Esophagus mucosa (tissue), 1 donor: ENCODE measurements at places on chromosomes 4 and X. TPM values are rescaled to one million over a fixed set of nuclear protein-coding genes. Genes with fewer than 3 reads are reported as not detected.

Gene SRPX2
- total RNA-seq = 18.9 TPM

Gene USP26
- not detected for total RNA-seq

Gene PNMA6A
- 0.12 TPM for total RNA-seq

Gene SPANXD
- not detected for total RNA-seq

DNA sequence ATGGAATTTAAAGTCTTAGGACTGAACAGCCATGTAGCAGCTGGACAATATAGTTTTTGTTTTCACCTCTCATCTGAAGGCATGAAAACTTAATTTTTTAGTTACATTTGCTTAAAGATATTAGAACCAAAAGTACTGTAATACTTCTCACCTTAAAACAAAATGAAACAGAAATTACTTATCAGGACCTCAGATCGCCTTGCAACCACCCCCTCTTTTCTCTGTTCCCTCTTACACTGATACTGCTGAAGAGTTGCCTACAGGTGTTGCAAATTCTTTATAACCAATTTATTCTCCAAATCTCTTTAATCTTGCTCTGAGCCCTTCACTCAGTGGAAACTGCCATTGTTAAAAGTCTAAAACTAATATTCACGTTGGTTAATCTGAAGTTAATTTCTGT lies 145.0 kb downstream of the SPCS3 start:
- no peak for ATAC-seq

GRCh38 chr4:60657041-60657440 lies 543.1 kb upstream of the ADGRL3 start:
- ATAC-seq = no peak

DNA sequence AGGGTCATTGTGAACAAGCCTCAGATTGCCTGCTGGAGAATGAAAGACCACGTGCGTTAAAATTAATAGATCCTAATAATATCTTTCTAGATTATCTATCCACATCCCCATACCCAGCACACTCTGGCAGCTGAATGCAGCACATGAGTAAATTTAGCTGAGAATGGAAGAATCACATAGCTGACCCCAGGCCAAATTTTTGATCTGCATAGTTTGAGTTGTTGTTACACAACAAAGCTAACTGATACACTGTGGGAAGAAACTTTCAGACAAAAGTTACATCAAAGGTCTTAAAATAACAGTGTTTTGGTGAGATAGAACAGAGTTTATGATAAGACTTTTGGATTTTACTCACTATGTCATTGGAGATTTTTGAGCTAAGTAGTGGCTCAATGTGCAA lies 72.4 kb upstream of the ANXA10 start:
- ATAC-seq = no peak

- no peak for ATAC-seq
These were observed 211.5 kb downstream of the BCOR start for GRCh38 chrX:39886282-39886681.

GRCh38 chr4:78481180-78481579 lies 70.4 kb upstream of the ANXA3 start:
- ATAC-seq = peak; percentile 11

- no peak for ATAC-seq
These were observed 137.4 kb downstream of the CEP135 start for GRCh38 chr4:56086073-56086541.

DNA sequence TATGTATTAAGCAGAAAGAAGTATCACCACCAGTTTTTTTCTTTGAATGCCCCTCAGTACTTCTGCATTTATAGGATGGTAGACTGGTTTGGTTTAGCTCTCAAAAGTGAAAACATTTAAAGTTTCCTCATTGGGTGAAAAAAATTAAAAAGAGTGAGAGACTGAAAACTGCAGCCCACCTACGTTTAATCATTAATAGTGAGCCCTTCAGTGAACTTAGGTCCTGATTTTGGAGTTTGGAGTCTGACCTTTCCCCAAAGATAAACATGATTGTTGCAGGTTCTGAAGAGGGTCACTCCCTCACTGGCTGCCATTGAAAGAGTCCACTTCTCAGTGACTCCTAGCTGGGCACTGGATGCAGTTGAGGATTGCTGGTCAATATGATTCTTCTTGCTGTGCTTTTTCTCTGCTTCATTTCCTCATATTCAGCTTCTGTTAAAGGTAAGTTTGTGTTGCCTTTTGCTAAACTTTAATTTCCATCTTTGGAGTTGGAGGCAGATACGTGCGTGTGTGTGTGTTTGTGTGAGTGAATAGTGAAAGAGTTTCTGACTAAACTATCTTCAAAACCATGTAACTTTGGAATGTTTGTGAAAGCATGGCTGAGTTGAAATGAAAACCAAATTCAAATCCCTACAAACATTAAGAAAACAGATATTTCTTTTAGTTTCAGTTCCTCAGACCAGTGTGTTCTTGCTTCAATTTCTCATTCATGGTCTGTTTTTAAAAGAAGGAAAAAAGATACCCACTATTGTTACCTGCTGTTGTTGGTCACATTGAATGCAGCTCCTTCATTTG lies at the start of gene MTTP:
Gene MTTP (plus strand): TSS at position 295 of the 795 bp plus-strand sequence. CDS start 86 bp downstream, at position 381.
- no peak for ATAC-seq

DNA sequence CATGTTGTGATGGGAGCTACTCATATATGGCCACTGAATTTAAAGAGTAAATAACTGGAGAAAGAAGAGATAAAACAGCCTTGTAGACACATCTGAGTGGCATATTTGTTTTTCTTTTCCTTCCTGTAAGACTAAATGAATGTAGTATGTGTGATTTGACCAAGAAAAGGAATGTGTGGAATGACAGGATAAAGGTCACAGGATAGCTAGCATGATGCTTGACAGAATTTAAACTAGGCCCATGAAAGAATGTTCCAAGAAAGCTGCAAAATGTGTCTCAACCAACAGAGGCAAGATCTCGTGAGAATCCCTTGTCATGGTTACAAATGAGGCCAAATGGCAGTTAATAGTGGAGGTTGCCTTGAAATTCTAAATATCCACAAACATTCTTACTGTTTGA lies 137.0 kb downstream of the KCNIP4 start:
- ATAC-seq = no peak

- ATAC-seq = peak; percentile 45
These were observed 19.9 kb downstream of the MAN2B2 start for GRCh38 chr4:6594826-6595355.

GRCh38 chr4:68658672-68659071 lies 11.8 kb downstream of the UGT2B15 start:
- ATAC-seq = no peak

DNA sequence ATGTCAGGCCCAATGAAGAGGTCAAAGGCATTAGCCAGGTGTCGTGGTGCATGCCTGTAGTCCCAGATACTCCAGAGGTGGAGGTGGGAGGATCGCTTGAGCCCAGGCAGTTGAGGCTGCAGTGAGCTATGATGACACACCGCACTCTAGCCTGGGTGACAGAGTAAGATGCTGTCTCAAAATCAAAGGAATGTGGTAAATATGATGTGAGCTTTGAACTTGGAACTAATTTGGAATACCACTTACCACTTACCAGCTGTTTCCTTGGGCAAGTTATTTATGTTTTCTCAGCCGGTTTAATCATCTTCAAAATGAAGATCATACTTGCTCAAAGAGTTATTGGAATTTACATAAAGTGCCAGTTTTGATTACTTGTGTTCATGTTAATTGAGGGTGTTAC lies 23.8 kb upstream of the SEPSECS start:
- no peak for ATAC-seq

DNA sequence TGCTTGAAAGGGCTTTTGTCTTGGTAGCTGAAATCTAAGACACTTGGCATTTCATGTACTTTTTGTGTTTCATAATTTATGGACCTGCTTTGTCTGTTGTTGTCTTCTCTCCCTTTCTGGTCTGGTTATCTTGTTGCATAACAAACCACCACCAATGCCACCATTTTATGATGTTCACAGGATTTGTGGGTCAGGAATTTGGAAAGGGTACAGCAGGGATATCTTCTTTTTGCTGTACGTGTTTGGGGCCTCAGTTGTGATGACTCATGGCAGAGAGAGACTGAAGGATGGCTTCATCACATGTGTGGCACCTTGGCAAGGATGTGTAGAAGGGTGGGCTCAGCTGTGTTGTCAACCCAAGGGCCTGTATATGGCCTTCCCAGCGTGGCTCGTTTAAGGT lies 35.2 kb downstream of the KDM6A start:
- no peak for ATAC-seq
